Stimulated activated CD8-positive, alpha-beta memory T cell treated with anti-CD3 and anti-CD28 coated beads, Interleukin-4, amount 100 ng/mL, for 4 hours (primary cell): ENCODE measurements at places on chromosomes 2 and 18.

DNA sequence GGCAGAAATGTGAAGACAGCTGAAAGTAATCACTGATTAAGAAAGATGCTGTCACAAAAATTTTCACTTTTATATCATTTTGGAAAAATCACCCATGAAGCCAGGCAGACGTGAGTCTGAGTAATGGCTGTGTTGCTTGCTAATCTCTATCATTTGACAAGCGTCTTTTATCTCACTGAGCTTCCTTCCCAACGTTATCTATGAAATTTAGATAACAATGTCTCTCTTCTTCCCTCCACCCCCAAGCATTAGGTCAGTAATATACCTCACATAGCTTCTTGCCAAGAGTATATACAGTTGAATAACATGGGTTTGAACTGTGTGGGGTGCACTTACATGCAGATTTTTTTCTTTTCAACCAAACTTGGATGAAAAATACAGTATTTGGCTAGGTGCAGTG is 388.6 kb upstream of the NRXN1 start:
- no peak for DNase-seq

- DNase-seq = no peak
Observed at GRCh38 chr2:239351687-239352086, 49.1 kb downstream of the HDAC4 start.

DNA sequence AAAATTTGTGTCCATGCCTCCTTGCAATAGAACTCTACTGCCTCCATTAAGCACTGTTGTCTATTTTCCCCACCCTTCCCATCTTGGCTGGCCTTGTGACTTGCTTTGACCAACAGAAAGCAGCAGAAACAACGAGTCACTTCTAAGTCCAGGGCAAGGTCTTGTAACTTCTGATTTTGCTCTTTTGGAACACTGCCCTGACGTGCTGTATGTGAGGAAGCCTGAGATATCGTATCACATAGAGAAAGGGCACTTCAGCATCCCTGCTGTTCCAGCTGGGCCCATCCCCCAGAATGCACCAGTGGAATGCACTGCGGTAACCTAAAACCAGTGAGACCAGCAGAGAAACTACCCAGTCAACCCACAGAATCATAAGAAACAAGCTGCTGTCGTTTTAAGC is 28.1 kb downstream of the NCKAP1 start:
- no peak for DNase-seq

DNA sequence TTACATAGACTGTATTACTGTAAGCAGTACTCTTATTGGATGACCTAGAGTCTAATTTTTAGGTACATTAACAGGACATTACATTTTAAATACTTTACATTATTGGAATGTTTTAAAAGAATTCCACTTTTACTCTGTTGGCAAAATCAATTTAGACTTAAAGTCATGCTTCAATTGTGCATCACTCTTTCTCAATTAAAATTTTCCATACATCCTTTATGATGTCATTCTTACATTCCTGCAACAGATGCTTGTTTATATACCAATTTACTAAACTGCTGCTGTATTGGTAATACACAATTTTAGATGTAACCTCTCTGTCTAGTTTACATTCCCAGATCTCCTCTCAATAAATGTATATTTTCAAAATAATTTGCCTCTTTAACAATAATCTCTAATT is 440.1 kb downstream of the ZEB2 start:
- no peak for DNase-seq

- no peak for DNase-seq
Observed at GRCh38 chr2:38497670-38498037, 105.1 kb downstream of the HNRNPLL start.

GRCh38 chr2:9240745-9241144 is 34.1 kb downstream of the ASAP2 start:
- DNase-seq = no peak

GRCh38 chr2:225999692-226000091 is 600.2 kb downstream of the NYAP2 start:
- no peak for DNase-seq

DNA sequence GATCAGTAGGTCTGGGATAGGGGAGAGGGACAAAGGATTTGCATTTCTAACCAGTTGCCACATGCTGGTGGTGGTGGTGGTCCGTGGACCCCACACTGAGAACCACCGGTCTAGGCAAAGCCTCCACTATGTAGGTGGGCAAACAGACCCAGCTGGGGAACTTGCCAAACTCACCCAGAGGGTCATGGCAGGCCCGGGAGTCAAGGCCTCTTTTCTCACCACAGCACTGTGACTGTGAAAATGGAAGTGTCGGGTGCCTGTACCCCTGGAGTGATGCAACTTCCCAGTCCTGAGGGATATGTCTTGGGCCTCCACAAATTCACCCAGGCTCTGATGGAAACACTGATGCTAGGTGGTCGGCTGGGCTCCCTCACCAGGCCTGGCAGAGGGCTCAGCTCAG is 101.2 kb upstream of the SMAD2 start:
- no peak for DNase-seq

DNA sequence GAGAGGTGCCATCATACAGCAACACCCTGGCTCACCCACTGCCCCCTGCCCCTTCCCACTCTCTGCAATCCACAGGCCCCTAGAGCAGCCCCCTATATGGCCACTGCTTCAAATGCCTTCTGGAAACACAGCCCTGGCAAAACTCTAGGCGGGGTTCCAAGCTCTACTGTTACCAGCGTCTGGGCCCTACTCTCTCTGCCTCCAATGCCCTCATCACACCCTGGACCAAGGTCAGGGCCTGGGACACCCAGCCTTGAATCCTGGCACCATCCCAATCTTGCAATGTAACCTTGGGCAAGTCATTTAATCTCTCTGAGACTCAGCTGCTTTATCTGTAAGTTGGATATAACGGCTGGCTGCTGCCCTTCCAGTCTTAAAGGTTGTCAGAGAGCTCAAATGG is 39.2 kb upstream of the LOXHD1 start:
- DNase-seq = no peak

GRCh38 chr2:48738806-48739205 is 16.7 kb downstream of the LHCGR start:
- no peak for DNase-seq
